HEK293T (cell line): ENCODE measurements at places on chromosomes 13 and 19.

DNA sequence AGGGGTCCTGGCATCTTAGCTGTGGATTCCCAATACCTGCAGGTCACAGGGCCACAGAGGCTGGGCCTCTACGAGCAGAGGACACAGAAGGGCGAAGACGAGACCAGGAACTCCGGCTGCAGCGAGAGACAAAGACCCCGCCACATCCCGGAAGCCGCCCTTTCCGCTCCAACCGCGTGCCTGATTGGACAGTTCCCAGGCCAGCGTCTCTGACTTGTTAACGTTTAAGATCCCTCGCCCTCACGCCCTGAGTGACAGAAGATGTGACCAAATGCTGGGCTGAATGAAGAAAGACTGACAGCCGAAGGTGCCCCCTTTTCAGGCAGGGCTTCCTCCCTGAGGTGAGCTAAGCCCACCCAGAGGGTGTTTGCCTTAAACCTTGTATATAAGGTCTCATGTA is at the start of gene ZNF98:
TSS of gene ZNF98 (minus strand) at position 136 of the 400 bp plus-strand sequence. CDS start at position 14, 122 bp downstream.
- DNase-seq: no peak

DNA sequence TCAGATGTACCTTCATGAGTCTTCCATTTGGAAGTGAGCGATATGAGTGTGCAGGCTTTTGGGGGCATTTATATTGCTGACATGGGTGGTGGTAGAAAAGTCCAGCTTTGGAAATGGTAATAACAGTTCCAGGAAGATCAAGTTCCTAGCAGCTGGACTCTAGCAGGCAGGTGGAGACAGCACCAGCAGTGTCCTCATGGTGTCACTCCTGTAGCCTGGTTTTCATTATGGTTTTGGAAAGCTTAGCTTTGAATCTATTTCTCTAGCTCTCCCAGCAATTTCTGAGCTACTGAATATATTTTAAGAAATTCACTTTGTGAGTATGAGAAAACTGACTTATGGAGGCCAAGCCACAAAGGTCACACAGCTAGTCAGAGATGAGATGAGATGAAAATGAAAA is 523.2 kb upstream of the HTR2A start:
- no peak for DNase-seq

- DNase-seq: no peak
Measured at GRCh38 chr19:27722625-27723024, 1490.3 kb downstream of the UQCRFS1 start.

GRCh38 chr19:42074513-42075363 is 1.2 kb upstream of the ZNF574 start:
- DNase-seq: peak; percentile 32

DNA sequence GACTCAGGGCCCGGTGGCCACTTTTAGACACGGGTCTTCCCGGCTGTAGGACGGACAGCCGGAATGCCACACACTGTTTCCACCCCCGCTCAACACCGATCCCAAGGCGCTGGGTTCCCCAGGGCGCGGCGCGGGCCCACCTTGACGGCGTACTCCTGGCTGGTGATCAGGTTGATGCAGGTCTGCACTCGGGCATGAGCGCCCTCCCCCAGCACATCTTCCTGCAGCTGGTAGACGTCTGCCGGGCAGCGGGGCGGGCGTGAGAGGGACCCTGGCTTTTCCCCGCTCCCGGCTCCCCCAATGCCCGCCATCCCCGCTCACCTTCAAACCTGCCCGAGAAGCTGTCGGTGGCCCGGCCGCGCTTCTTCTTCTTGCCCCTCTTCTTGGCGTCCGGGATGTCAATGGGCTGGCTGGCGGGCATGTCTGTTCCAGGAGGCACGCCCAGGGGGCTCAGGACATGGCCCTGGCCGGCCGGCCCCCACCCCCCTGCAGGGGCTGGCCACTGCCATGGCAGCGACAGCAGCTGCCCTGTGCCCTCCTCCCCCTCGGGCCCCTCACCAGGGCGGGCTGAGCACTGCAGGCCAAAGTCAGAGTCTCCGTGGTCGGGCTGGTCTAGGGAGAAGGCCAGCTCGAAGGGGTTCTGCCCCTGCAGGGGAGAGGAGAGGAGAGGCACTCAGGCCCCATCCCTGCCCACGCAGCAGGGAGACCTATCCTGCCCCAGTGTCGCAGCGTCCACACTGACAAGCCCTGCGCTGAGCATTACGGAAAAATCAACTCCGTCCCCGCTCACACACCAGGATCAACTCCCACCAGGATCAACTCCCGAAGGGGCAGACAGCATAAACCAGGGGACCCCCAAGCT is 4.8 kb downstream of the MKNK2 start:
- no peak for DNase-seq

DNA sequence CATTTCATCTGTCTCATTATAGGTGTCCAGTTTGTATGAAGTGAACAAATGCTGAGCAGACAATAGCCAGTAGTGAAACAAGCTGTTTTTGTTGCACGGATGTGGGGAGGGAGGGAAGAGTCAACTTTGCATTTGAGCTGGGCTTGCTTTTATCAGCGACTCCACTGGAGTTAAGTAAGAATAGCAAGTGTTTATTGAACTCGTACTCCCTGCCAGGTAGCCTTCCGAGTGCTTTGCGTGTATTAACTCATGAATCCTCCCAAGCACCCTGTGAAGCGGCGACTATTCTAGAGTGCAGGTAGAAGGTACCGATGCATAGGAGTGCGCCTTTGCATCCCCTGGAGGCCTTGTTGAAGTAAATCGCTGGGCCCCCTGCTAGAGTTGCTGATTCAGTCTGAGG is 4.7 kb upstream of the ZNF444 start:
- DNase-seq: no peak

- DNase-seq: no peak
Measured at GRCh38 chr13:49082653-49083536, 107.2 kb downstream of the FNDC3A start.

GRCh38 chr19:36797786-36798108 is 25.1 kb upstream of the ZNF850 start:
- no peak for DNase-seq

GRCh38 chr13:109246001-109246400 is 540.4 kb downstream of the IRS2 start:
- DNase-seq: no peak

DNA sequence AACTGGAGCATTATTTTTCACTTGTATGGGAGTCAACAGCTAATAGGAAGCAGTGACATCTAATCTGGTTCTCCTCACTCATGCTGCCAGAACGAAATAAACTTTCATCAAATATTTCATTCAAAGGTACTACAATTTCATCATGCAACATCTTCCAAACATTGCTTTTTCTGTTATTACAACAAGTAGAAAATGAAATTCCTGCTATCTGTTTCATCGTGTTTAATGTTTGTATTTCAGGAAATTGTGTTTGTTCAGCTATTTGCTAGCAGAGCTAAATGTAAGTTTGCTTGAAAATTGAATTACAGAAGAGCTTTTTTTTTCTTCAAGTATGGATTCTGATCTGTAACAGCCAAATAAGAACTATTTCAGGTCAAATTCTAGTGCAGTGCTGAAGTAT is 90.1 kb downstream of the SLITRK6 start:
- no peak for DNase-seq

- DNase-seq: no peak
Measured at GRCh38 chr19:51971624-51972023, 15.0 kb downstream of the ZNF350 start.

- peak; percentile 63 for DNase-seq
Measured at GRCh38 chr19:17448131-17448967, at the start of gene TMEM221. TMEM221 (minus strand) TSS chr19:17448668; CDS start chr19:17448462, 206 bp downstream.

DNA sequence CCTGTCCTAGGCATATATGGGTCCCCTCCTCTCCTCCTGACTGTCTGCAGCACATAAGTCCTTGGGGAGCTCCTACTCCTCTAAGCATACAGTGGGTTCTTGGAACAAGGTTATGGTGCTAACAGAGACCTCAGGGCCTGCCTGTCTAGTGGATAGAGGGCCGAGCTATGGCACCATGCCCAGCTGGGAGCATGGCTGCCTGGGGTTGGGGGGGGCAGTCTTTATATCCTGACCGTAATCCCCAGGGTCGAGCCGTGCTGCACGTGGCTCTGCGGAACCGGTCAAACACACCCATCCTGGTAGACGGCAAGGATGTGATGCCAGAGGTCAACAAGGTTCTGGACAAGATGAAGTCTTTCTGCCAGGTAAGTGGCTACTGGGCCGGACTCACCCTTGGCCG is 3.3 kb downstream of the GPI start:
- DNase-seq: no peak

DNA sequence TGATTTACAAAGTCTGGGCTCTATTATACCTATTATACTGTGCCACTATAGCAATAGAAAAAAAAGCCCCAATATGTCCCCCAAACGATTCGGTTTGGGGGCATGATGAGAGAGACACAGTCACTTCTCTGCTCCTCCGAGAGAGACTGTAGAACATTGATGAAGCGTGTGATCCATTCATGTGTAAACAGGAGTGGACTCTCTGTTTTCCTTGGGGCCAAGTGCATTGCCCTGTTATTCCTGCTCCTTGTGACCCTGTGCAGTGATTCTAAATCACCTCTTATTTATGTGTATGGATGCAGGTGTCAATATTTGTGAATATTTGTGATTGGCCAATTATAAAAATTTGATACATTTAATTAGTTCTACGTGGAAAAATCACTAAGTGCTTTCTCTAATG is 17.0 kb downstream of the F10 start:
- DNase-seq: no peak

DNA sequence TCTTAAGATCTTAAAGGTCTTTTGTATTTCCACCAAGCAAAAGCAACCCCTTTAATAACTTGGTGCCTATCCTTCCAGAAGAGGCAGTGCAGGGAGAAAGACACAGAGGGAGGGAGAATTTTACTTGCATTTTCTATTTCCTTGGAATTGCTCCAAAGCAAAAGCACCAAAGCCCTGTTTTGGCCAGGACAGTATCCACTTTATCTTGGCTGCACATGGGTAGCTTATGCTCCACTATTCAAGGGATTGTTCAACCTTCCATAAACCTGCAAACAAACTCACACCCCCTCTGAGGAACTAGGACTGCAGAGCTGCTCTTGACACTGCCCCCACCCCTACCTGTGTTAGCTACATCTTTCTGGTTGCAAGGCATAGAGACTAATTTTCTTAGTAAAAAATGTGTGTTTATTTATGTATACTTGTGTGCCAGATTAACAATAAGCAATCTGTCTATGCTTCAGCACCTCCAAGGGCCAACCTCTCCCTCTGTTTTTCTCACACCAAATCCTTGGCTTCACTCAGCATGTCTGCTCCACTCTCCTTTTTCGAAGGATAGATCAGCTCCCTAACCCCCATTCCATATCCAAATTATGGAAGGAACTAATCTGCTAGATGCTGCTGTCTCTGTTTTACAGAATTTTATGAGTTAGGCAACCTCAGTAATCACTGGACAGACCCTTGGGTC is 68.1 kb upstream of the KLF12 start:
- no peak for DNase-seq

DNA sequence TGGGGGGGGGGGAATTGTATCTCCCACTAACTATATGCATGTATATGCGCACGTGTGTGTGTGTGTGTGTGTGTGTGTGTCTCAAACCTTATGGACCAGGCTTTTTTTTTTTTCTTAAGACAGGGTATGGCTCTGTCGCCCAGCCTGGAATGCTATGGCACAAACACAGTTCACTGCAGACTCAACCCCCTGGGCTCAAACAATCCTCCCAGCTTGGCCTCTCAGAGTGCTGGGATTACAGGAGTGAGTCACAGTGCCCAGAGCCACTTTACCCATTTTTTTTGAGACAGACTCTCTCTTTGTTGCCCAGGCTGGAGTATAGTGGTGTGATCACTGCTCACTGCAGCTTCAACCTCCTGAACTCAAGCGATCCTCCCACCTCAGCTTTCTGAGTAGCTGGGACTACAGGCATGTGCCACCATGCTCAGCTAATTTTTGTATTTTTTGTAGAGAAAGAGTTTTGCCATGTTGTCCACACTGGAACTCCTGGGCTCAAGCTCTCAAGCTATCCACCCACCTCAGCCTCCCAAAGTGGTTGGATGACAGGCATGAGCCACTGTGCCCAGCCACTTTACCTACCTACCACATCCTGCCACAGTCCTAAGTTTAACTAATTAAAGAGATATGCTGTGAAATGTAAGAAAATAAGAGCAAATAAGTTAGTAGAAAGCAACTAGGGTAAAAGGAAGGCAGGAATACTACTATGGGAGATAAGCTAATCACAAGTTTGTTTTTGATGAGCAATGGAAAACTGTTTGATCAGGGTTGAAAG is 2.4 kb downstream of the ZMYM5 start:
- no peak for DNase-seq

DNA sequence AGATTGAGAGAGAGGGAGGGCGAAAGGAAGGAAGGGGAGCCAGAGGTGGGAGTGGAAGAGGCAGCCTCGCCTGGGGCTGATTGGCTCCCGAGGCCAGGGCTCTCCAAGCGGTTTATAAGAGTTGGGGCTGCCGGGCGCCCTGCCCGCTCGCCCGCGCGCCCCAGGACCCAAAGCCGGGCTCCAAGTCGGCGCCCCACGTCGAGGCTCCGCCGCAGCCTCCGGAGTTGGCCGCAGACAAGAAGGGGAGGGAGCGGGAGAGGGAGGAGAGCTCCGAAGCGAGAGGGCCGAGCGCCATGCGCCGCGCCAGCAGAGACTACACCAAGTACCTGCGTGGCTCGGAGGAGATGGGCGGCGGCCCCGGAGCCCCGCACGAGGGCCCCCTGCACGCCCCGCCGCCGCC is at the start of gene TNFSF11:
TSS of gene TNFSF11 (plus strand) at position 142 of the 400 bp plus-strand sequence. CDS start at position 294, 152 bp downstream.
- DNase-seq: no peak

DNA sequence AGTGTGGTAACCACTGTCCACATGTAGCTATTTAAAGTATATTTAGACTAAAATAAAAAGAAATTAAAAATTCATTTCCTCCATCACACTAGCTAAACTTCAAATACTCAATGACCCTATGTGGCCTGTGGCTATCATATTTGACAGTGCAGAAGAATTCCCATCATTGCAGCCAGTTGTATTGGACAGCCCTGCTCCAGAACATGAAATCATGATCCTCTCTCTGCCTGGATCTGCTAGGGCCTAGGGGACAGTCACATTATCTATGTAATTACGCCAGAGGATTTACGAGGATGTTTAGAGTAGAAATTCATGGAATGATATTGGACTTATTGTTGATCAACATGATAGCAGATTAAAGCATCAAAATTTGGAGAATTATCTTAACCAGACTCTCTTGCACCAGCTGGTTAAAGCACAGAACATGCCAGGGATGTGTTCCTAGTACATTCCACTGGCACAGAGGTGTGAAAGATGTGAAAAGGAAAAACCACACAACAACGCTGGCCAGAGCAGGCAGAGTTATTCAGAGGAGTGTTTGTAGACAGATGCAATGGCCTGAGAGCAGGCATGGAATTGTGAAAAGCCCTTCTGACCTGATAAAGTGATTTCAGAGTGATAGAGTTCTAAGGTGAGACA is 108.9 kb upstream of the STARD13 start:
- DNase-seq: no peak

DNA sequence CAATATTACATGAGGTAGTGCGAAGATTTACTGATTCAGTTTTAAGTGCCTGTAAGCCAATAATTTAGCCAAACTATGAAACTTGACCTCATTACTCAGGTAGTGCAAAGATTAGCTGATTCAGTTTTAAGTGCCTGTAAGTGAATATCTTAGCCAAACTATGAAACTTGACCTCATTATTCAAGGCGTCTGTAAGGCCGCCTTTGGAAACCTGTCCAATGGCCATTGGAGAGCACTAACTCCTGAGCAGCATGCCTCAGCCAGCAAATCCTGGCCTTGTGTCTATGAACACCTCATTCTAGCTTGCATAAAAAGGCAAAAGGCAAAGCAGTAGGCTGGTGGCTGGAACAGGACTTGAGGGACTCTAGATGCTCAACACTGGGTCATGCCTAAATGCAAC is 127.0 kb upstream of the GPR12 start:
- DNase-seq: no peak

- DNase-seq: peak; percentile 16
Measured at GRCh38 chr13:33678084-33678483, 139.9 kb upstream of the RFC3 start.
